ENCODE measurements at places on chromosomes 1 and 21.

- DNase-seq = no peak
These were observed 33.8 kb downstream of the BTG3 start for GRCh38 chr21:17578876-17579275.

GRCh38 chr1:182087719-182088350 lies 26.3 kb upstream of the ZNF648 start:
- DNase-seq = no peak

GRCh38 chr1:203751051-203751450 lies 13.9 kb upstream of the LAX1 start:
- DNase-seq = no peak

- no peak for DNase-seq
These were observed 39.7 kb upstream of the ETV3 start for GRCh38 chr1:157177733-157178394.

DNA sequence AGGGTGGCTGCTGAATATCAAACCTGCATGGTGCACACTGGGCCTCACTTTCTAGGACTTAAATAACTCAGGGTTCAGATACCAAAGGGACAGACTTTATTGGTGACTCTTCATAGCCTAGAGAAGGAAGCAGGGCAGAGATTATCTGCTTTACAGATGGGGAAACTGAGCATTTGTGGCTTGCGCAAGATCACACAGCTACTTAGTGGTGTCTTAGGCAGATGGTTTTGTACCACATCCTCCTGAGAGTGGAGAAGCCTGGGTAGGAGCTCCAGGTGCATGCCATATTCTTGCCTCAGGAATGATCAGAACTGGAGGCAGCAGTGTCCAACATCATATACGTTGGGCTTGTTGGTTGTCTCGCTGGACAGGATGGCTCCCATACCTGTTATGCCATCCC lies 6.8 kb upstream of the DPH2 start:
- DNase-seq = no peak

GRCh38 chr21:45994086-45994661 lies 12.6 kb downstream of the COL6A1 start:
- DNase-seq = no peak

DNA sequence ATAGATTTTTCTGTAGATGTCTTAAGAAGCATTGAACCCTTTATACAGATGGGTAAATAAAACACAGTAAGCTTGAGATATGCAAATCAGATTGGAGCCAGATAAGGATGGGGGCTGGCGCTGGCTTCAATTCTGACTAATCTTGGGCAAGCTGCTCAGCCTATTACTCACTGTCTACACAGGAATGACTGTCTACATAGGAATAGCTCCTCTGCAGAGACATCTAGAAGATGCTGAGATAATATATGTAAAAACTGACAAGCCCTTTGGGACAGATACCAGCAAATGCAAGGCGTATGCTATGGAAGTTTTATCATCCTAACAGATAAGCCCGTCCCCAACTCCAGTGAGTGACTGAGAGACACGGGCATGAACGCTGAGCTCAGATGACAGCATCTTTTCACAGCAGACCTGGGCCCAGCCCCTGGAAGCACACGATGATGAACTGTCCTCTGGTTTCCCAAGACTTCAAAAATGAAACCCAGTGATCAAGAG lies 1.7 kb downstream of the CLDN14 start:
- peak; percentile 28 for DNase-seq

- DNase-seq = no peak
These were observed 12.7 kb upstream of the CRNN start for GRCh38 chr1:152426731-152427130.

DNA sequence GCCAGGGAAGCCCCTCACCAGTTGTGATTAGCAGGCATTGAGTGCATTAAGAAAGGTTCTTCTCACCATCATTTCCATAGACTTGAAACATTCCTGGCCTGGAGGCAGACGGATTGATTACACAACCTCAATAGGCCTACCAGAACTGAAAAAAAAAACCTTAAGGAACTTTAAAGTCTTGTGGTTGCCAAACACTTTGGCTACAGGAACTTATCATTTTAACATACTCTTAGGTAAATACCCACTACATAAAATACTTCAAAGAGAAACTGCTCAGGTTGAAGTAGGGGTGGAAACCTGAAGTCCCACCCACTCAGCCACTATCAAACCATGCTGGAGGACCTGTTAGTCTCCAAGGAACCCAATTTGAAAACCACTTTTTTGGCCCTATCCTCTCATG lies 22.4 kb upstream of the HMGB4 start:
- DNase-seq = no peak

- DNase-seq = no peak
These were observed 6.2 kb upstream of the TRIM45 start for GRCh38 chr1:117127795-117128194.

GRCh38 chr1:145983206-145983675 lies 13.1 kb downstream of the TXNIP start:
- no peak for DNase-seq

DNA sequence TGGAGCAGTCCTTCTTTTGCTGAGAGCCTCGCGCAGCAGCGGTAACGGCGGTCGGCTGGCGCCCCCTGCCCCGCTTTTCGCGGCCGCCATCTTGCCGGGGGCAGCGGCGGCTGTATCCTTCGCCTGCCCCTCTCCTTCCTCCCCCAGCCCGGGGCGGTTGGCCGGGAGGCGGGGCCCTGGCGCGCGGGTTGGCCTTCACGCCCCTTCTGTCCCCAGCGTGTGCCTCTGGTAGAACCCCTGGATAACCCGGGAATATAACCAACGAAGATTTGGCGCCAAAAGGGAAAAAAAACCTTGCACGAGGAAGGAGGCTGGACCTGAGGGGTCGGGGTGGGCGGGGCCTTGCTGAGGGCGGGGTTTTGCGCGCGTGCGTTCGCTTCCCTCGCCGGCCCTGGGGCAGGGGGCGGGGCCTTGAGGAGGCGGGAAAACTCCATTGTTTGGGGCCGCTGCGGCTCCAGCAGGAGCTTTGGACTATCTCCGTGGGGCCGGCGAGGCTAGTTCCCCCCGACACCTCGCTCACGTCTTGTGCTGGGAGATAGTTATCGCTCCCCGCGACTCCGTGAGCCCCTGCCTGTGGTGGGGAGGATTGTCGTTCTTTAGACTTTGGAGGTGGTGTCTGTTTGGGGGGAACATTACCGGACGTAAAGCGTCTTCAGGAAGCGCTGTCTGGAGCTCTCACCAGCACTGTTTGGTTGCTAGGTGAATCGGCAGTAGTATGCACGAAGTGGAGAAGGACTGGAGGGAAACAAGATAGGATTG lies 689 bp downstream of the NASP start:
- peak; percentile 85 for DNase-seq

DNA sequence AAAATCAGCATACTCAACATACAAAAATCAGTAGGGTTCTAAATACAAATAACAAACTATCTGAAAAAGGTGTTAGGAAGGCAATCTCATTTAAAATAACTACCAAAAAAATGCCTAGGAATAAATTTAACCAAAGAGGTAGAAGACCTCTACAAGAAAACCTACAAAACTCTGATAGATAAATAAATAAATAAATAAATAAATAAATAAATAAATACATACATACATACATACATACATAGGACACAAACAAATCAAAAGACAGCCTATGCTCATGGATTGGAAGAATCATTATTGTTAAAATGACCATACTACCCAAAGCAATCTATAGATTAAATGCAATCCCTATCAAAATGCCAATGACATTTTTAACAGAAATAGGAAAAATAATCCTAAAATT lies 194.7 kb downstream of the BARHL2 start:
- DNase-seq = no peak

- no peak for DNase-seq
These were observed 619 bp upstream of the ZBTB8B start for GRCh38 chr1:32464191-32464715.

- no peak for DNase-seq
These were observed 41.2 kb upstream of the MAGOH start for GRCh38 chr1:53279296-53280200.

GRCh38 chr1:27366411-27367159 lies at the start of gene MAP3K6:
Gene MAP3K6 (minus strand): TSS chr1:27366961. CDS start chr1:27366597, 364 bp downstream.
- no peak for DNase-seq

- DNase-seq = no peak
These were observed 168.6 kb downstream of the TRIM33 start for GRCh38 chr1:114342376-114342775.

- no peak for DNase-seq
These were observed 12.8 kb downstream of the MAGI3 start for GRCh38 chr1:113403065-113403464.

GRCh38 chr1:247056071-247056470 lies 22.5 kb downstream of the ZNF670 start:
- DNase-seq = no peak

GRCh38 chr1:156928043-156928602 lies 7.7 kb downstream of the LRRC71 start:
- no peak for DNase-seq

GRCh38 chr1:2791027-2791760 lies 10.3 kb downstream of the TTC34 start:
- no peak for DNase-seq

DNA sequence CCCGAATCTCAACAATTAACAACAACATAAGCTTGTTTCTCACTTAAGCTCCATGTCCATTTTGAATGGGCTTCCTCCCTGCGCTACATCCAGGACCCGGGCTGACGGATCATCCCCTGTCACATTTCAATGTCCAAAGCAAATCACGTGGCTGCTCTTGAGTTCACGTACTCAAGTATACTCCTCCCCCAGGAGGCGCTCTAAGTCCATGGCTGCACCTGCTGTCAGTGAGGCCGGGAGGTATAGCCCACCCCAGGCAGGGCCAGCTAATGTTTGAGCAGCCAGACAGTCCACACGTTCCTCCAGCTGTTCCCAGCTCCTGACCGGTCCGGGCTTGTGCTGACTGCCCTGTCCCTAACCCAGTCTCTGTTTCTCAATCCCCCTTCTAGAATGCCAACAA lies 220.8 kb downstream of the SLC35F3 start:
- peak; percentile 45 for DNase-seq

DNA sequence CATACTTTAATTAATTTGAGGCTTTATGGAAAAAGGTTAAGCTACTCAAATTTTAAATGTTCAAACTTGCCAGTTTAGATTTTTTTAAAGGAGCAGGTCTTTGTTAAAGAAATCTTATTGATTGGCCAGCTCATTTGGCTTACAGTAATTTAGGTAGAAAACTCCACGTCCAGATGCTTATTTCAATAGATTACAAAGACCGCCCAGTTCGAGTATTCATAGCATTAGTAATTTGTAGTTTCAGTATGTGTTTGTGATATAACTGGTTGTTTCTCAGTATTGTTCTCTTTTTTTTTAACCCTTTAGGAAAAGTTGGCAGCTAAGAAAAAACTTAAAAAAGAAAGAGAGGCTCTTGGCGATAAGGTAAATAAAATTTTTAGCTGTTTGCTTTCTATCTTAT lies 1.6 kb downstream of the RPF1 start:
- DNase-seq = no peak

DNA sequence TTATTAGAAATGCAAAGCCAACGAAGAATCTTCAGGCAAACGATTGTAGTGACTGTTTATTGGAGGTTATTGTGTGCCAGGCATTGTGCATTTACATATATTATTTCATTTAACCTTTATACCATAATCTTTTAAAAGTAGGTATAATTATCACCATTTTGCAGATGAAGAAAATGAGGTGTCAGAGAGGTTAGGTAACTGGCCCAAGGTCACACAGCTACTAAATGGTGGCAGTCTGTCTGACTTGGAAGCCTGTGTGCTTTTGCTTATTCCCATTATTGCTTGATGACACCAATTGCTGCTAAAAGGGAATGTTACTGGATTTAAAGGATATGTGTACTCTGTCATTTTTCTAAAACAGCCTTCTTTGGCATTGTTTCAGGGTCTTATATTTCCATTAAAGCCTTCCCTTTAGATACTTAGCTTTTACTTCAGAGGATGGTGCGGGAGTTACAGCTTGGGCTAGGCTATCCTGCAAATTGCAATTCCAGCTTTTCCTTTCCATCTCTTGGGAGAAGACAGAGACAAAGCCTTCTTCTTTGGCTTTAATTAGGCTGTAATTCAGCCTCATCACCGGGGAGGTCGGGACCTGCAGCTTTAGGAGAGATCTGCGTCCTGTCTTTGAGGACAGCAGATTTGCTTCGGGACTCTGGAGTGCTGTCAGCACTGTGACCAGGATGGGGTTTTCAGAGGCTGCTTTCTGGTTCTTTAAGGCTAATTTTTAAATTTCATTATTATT lies 37.4 kb upstream of the ERRFI1 start:
- DNase-seq = no peak

DNA sequence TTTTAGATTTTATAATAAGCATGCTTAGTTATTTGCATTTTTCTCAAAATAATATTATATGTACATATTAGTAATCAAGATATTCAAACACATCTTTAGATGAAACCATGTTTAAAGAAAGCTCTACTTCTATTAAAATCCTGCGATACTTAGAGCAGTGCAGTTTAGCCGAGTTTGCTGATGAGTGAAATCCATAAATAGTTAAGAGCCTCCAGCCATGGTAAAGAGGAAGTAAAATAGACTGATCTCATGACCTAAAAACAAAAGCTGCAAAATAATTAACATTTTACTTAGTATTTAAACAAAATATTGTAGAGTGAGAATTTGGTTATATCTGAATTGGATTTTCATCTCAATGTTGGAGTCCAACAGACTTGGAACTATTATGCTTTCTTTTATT lies 147.4 kb upstream of the NRIP1 start:
- DNase-seq = no peak

- no peak for DNase-seq
These were observed 111.4 kb upstream of the VANGL1 start for GRCh38 chr1:115530407-115530806.

GRCh38 chr1:201792534-201793305 lies 36.2 kb upstream of the IPO9 start:
- peak; percentile 40 for DNase-seq

DNA sequence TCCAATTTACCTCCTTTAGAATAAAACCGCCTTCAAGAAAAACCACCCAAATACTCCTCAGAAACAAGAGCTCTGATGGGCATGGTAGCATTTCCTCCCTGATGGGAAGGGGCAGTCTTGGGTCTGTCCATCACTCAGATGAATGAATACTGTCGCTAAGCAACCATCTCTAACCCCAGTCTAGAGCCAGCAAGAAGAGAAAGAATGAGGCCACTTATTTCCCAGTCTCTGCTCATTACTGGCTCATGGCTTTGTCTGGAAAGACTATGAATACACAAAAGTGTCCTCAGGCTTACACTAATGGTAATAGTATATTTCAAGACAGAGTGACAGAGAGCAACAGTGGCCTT lies 51.0 kb upstream of the F3 start:
- DNase-seq = no peak

DNA sequence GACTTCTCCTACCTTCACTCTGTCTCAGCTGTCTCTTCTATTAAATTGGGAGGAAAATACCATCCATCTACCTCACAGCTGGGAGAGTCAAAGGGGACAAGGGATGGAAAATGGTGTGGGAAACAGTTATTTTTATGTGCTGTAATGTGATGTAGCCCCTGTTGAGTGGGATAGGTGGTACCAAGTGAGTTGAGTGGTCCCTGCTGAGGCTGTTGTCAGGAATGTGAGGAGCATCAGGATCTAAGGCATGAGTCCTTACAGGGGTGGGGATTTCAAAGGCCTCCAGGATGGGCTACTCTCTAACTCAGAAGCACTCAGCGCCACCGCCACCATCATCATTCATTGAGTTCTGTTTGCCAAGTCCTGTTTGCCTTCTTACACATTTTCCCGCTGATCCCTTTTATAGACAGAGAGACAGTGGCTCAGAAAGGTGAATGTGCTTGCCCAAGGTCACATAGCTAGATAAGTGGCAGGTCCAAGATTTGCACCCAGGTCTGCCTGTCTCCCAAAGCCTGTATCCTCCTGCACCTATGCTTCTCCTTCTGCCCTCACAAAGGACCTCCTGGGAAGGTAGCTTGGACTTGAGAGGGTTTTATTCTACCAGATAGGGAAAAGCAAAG lies 4.6 kb upstream of the ID3 start:
- DNase-seq = no peak

GRCh38 chr1:16315437-16315836 lies 36.8 kb downstream of the FBXO42 start:
- no peak for DNase-seq
